ENCODE measurements at places on chromosomes 6 and 20.
A peak's percentile ranks its signal among the peaks of the same experiment; 100 is the strongest.

- no peak for DNase-seq
Observed at GRCh38 chr6:41051873-41052272, 1.1 kb upstream of the APOBEC2 start.

- no peak for DNase-seq
Observed at GRCh38 chr6:136463743-136464142, 86.5 kb downstream of the MAP7 start.

GRCh38 chr6:138025528-138025978 lies 81.7 kb downstream of the PERP start:
- DNase-seq = no peak

- no peak for DNase-seq
Observed at GRCh38 chr20:33160681-33161080, 7.3 kb upstream of the BPIFA2 start.

DNA sequence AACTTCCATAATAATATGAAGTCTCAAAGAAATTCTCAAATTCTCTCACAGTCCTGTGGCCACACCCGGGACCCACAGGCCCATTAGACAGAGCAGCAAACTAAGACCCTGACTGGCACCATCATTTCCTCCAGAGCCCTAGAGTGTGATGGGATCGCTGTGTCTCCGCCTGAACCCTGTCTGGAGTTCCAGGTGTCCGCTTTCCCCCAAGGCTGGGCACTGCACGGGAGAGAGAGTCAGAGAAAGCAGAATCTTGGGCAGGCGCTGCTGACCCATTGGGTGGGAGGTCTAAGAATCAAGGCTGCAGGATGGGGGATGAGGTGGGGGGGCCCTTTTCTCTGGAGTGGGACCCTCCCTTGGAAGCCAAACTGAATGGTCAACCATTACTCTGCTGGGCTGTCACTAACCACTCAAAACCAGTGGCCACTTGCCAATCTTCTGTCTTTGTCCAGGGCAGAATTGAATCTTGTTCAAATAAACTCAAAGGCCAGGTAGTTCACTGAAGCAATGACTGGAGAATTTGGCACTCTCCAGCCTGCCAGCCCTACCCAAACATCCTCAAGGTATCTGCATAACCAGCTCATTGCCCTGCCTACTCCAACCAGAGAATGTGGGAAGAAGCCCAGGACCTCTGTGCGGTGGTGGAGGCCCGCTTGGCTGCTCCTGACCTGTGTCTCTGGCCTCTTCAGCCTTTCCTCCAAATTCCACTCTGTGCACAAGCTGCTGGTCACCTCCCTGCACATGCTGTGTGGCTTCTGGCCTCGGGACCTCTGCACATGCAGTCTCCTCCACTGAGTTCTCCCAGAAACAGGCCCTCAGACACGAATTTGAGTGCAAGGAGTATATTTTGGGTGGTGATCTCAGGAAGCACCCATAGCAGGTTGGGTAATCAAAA lies 141.1 kb downstream of the CEBPB start:
- no peak for DNase-seq

DNA sequence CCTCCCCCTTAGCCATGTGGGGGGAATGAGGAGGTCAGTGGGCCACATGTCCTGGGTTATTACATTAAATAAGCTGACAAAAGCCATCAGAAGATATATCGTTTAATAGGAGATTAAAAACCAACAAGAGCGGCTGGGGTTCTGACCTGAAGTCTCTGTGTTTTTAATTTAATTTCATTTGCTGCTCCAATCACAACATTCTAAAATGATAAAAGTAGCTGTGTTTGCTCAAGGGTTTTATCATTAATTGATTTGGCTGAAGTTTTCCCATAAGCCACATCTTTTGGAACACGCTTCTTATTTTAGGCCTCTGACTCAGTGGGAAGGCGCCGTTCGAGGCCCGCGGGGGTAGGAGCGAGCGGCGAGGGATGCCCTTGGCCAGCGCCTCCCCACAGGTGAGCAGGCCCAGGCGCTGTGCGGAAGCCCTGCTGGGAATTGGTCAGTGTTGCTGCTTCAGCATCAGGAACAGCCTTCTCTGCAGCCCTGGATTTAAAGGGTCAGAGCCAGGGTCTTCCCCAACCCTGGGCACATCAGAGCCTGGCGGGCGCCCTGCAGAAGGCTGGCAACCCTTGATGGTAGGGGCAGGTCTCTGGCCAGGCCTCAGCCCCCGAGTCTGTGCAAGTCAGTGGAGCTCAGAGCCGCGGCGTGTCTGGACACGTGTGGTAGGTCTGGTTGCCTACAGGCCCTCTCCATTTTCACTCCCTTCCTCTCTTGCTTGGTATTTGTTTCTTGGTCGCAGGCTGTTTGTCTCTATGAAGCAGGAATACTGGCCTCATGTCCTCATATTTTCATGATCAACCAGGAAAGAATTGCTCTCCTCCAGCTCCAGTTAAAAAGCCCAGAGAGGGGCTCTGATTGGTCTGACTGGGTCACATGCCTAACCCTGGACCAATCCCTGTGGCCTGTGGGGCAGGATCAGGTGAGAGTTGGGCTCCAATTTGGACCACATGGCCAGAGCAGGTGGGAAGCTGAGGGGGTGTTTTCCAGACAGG lies 30.9 kb upstream of the MLN start:
- no peak for DNase-seq

GRCh38 chr6:42453031-42453653 lies 1.4 kb upstream of the TRERF1 start:
- DNase-seq = peak; percentile 67

DNA sequence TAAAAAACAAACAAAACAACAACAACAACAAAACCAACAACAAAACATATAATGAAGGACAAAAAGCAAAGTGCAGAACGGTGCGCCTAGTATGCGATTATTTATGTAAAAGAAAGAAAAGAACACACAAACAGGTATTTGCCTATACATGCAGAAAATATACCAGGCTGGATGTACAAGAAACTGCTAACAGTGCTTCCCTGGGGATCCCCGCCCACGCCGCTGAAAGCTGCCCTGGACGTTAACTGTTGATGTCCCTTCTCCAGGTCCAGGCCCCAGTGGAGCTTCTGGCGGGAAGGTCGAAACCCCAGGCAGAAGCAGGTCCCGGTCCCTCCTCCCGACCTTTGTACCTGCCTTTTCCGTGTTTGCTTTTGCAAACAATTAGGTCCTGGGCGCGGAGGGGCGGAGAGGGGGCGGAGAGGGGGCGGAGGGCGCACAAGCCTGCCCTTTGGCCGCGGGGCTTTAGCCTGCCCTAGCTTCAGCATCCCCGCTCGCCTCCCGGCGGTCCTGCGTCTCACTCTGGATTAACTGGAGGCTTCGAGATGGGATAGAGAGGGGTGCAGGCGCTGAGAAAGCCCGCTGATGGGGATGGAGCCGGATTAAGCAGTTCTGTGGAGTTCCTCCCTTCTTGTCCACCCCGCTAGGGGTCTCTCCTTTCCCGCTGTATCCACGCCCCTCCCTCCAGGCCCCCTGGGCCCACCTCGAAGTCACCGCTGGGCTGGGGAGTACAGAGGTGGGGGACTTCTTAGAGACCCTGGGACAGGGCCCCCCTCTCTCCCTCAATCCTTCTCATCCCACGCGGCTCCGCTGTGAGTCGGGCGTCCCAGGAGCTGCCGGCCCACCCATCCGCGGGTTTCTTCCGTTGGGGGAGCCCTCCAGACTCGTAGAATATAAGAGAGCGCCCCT lies 8.2 kb upstream of the AHCY start:
- DNase-seq = no peak

- DNase-seq = peak; percentile 45
Observed at GRCh38 chr6:26233649-26234420, 131.2 kb upstream of the BTN3A2 start.

GRCh38 chr6:71114544-71114943 lies 157.7 kb upstream of the B3GAT2 start:
- DNase-seq = no peak

GRCh38 chr6:79261666-79262065 lies 27.2 kb upstream of the HMGN3 start:
- no peak for DNase-seq

GRCh38 chr6:117909638-117910037 lies 2.6 kb downstream of the SLC35F1 start:
- no peak for DNase-seq
